ENCODE measurements at places on chromosomes 1 and 21. TPM values are rescaled to one million over a fixed set of nuclear protein-coding genes. Genes with fewer than 3 reads are reported as not detected.

DNA sequence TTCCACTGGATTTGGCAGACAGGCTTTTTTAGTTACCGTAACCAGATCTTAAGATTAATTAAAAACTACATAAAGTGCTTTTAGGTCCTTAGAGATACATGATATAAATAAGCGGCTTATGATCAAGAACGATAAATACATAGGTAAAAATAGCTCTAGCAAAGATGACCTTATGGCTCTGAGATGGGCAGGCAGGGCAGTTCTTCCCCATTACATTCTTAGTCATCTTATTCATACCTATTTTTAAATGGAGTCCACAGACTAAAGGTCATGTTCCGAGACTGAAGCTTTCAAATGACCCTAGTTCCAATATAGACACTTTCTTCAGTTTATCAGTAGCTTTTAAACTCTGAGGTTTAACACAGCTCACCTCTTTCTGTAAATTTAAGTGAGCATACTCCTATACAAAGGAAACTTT is 4.3 kb downstream of the MCL1 start:
- H3K4me1 ChIP-seq, result peaks cover 42% of the 10 kb centered on the region
- H3K4me3 ChIP-seq, result peak overlapping the region; percentile 93

The CD1E gene
- total RNA-seq, result not detected

The RYR2 gene
- 59.0 TPM for total RNA-seq

- no peaks in the 10 kb centered on the region for H3K4me1 ChIP-seq
- no peak overlapping the region for H3K4me3 ChIP-seq
Measured at GRCh38 chr1:210696709-210697108, 368.0 kb downstream of the HHAT start.

- DNase-seq, result peak; percentile 60
- H3K27me3 ChIP-seq, result no peaks in the 10 kb centered on the region
- H3K36me3 ChIP-seq, result no peaks in the 10 kb centered on the region
- H3K4me1 ChIP-seq, result peaks cover 50% of the 10 kb centered on the region
- peak overlapping the region; percentile 72 for H3K27ac ChIP-seq
- H3K4me3 ChIP-seq, result peak overlapping the region; percentile 53
Measured at GRCh38 chr1:94094469-94095111, 26.4 kb downstream of the ABCA4 start.

DNA sequence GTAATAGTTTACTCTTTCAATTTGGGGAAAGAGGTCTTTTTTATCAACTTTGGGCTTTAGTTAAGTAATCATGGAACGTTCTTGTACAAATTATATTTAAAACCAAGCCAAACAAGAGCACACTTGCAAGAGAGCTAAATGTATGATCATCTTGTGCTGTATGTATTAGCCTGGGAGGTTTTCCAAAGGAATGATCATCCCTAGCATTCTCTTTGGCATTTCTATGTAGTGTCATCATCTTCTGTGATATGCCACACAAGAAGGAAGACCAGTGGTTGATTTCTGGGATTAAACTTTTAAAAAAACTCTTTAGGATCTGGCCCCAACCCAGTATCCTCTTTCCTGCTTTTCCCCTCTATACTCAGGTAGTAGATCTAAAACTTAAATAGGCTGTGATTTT is 38.4 kb upstream of the KCNQ4 start:
- H3K36me3 ChIP-seq, result peaks cover 19% of the 10 kb centered on the region
- H3K4me1 ChIP-seq, result peaks cover 9% of the 10 kb centered on the region
- no peak for DNase-seq
- H3K27me3 ChIP-seq, result no peaks in the 10 kb centered on the region
- no peak overlapping the region for H3K4me3 ChIP-seq

GRCh38 chr1:19342062-19342750 is 30.1 kb downstream of the SLC66A1 start:
- no peak for DNase-seq
- no peak overlapping the region for H3K27ac ChIP-seq
- peaks cover 15% of the 10 kb centered on the region for H3K4me1 ChIP-seq
- peaks cover 32% of the 10 kb centered on the region for H3K36me3 ChIP-seq
- no peaks in the 10 kb centered on the region for H3K27me3 ChIP-seq

The CA6 gene
- not detected for total RNA-seq

- no peaks in the 10 kb centered on the region for H3K36me3 ChIP-seq
- peak overlapping the region; percentile 75 for H3K27ac ChIP-seq
- H3K4me1 ChIP-seq, result peaks cover 82% of the 10 kb centered on the region
Measured at GRCh38 chr1:2275796-2276536, 47.8 kb downstream of the SKI start.

- H3K36me3 ChIP-seq, result no peaks in the 10 kb centered on the region
- no peak overlapping the region for H3K27ac ChIP-seq
- no peaks in the 10 kb centered on the region for H3K4me1 ChIP-seq
Measured at GRCh38 chr1:70528590-70529333, 117.7 kb downstream of the CTH start.

DNA sequence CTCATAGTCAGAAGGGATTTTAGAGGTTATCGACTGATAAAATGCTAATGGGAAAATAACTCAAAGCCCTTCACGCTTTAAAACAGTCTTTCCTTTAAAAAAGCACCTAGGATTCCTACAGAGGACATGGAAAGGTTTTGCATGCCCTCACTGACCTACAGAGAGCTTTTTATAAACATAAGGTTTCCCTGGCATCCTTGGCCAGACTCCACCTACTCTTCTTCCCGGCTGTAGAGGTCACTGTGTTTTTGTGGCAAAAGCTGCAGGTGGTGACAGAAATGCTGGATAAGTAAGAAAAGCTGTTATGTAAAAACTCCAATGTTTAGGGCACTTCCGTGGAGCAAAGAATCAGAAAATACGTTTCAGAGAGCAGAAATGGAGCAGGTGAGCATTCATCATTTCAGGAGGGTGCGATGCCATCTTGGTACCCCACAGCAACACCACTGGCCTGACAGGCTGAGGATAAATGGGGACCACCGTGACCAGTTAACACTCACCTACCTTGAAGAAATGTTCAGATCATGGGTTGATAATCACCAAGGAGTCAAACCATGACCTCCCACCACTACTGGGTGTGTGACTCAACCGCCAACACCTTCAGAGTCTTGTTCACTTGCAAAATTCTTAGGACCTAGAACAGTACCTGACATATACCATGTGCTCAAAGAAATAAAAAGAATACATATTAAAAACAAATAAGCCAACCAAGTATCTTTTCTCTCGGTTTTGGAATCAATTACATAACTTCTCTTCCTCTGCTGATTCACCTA is 46.6 kb downstream of the SSBP3 start:
- H3K36me3 ChIP-seq, result no peaks in the 10 kb centered on the region
- H3K27ac ChIP-seq, result no peak overlapping the region
- no peak for DNase-seq
- no peaks in the 10 kb centered on the region for H3K4me1 ChIP-seq
- no peaks in the 10 kb centered on the region for H3K27me3 ChIP-seq

The IL20 gene
- total RNA-seq, result not detected

The MYOG gene
- not detected for total RNA-seq

- no peak overlapping the region for H3K27ac ChIP-seq
- H3K4me3 ChIP-seq, result no peak overlapping the region
- no peak for DNase-seq
- no peaks in the 10 kb centered on the region for H3K27me3 ChIP-seq
- no peaks in the 10 kb centered on the region for H3K36me3 ChIP-seq
Measured at GRCh38 chr1:230368363-230368762, 57.8 kb downstream of the PGBD5 start.

GRCh38 chr1:25797939-25798338 is 2.1 kb upstream of the SELENON start:
- no peak for DNase-seq
- no peaks in the 10 kb centered on the region for H3K36me3 ChIP-seq
- H3K27ac ChIP-seq, result no peak overlapping the region
- peaks cover 42% of the 10 kb centered on the region for H3K4me1 ChIP-seq

DNA sequence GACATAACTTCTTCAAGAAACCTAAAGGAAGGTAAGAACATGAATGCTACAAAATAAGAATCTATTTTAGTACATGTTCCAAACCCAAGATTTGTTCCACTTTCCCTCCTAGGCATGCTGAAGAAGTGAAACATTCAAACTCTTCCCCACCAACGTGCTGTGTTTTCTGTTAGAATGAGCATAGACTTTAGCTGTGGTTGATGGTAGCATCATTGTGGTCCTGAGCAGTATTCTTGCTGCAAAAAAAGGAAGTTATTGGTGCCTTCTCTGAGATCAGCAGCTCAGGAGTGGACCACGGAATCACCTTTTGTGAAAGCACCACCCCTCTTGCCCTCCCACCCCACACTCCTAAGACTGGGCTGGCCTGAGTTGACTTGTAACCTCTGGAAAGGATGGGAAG is 100.4 kb upstream of the POGK start:
- H3K27me3 ChIP-seq, result no peaks in the 10 kb centered on the region
- H3K4me3 ChIP-seq, result no peak overlapping the region
- no peak overlapping the region for H3K27ac ChIP-seq
- no peak for DNase-seq
- no peaks in the 10 kb centered on the region for H3K36me3 ChIP-seq
- no peaks in the 10 kb centered on the region for H3K4me1 ChIP-seq

DNA sequence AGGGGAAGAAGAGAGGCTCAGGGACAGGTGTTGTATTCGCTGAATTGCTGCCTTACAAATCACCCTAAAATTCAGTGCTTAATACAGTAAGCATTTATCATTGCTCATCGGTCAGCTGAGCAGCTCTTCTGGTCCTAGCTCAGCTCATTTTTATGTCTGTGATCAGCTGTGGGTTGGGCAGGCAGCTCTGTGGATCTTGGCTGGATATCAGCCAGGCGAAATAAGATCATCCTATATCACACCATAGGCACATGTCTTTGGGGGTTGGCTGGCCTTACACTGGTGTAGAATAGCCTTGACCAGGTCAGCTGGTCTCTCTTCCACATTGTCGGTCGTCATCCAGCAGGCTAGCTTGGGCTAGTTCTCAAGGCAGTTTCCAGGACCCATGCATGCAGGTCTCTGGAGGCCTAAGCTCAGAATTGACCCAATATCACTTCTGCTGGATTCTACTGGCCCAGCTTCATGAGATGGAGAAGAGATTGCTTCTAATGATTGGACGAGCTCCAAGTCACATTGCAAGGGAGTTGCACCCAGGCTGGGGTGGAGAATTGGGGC is 448.6 kb downstream of the KIF26B start:
- no peaks in the 10 kb centered on the region for H3K4me1 ChIP-seq
- no peaks in the 10 kb centered on the region for H3K36me3 ChIP-seq
- H3K4me3 ChIP-seq, result no peak overlapping the region
- no peak overlapping the region for H3K27ac ChIP-seq
- DNase-seq, result no peak

The SERINC2 gene
- 7.6 TPM for total RNA-seq

The MIXL1 gene
- not detected for total RNA-seq

DNA sequence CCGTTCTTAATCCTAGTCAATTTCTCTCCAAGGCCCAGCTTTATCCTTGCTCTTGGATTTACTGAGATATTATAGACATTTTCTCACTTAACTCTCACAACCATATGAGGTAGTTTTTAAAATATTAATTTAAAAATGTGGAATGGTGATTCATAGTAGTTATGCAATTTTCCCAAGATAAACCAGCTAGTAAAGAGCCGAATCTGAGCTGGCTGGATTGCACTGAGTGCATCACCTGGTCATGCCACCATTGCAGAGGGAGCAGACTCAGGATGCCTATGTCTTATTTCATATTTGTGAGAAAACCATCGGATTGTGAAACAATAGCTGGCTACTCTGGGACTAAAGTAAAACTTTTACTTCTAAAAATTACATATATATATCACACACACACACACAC is 494.0 kb downstream of the KCNT2 start:
- H3K27me3 ChIP-seq, result no peaks in the 10 kb centered on the region
- DNase-seq, result no peak
- H3K4me1 ChIP-seq, result peaks cover 12% of the 10 kb centered on the region
- no peak overlapping the region for H3K27ac ChIP-seq

The CLCA1 gene
- not detected for total RNA-seq

The NIBAN1 gene
- total RNA-seq, result 215 TPM

DNA sequence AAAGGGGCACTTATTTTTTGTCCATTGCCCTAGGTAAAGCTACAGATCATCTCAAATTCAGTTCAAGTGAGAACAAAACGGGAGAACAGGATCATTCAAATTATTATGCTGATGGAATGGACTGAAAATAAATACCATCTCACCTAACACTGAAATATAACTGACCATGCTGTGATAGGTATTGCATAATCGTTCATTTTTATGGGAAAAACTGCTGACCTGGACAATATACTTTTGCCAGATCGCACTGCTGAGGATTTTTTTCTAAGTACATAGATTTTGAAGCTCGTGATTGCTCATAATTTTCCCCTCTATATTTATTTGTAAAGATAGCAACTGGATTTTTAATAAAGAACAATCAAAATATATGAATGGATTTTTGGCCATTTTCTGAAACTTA is 636.6 kb upstream of the NEGR1 start:
- no peak for DNase-seq
- H3K27me3 ChIP-seq, result no peaks in the 10 kb centered on the region
- no peak overlapping the region for H3K27ac ChIP-seq
- H3K36me3 ChIP-seq, result no peaks in the 10 kb centered on the region
- H3K4me3 ChIP-seq, result no peak overlapping the region

The TP73 gene
- not detected for total RNA-seq

- peak overlapping the region; percentile 76 for H3K4me3 ChIP-seq
- no peaks in the 10 kb centered on the region for H3K36me3 ChIP-seq
- no peak for DNase-seq
- no peaks in the 10 kb centered on the region for H3K27me3 ChIP-seq
- peaks cover 24% of the 10 kb centered on the region for H3K4me1 ChIP-seq
- peak overlapping the region; percentile 71 for H3K27ac ChIP-seq
Measured at GRCh38 chr1:175192111-175192629, 406 bp downstream of the KIAA0040 start.

The VANGL2 gene
- total RNA-seq, result 0.27 TPM

DNA sequence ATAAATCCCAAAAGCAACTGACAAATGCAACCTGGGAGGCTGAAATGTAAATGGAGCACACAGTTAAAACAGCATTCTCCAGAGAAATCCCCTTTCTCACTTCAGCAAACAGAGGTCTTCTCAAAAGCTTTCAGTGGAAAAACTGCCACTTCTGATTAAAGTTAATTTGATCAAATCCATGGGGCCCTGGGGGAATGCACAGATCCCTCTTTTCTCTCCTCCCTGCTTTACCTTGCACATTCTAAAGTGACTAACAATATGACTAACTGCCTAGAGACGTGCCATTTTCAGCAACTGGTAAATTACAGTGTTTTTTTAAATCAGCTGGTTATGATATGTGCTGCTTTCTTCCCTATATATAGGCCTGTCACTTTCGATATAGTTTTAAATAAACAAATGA is 142.5 kb downstream of the RERE start:
- H3K27ac ChIP-seq, result no peak overlapping the region
- H3K27me3 ChIP-seq, result no peaks in the 10 kb centered on the region
- DNase-seq, result no peak

DNA sequence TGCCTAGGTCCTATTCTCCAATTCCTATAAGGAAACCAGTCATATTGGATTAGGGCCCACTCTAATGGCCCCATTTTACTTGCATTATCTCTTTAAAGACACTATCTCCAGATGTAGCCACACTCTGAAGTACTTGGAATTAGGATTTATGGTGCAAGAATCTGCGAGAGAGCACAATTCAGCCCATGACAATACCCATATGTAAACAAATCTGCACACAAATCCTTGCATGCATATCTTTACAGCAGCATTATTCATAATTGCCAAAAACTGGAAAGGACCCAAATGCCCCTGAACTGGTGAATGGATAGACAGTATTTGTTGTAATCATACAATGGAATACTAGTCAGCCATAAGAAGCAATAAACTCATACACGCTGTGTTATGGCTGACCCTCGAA is 229.8 kb upstream of the ADAMTS5 start:
- no peak overlapping the region for H3K4me3 ChIP-seq
- H3K4me1 ChIP-seq, result no peaks in the 10 kb centered on the region
- no peak overlapping the region for H3K27ac ChIP-seq
- no peaks in the 10 kb centered on the region for H3K27me3 ChIP-seq
- no peaks in the 10 kb centered on the region for H3K36me3 ChIP-seq
